ENCODE measurements at places on chromosomes 11 and 22. TPM values are rescaled to one million over a fixed set of nuclear protein-coding genes. Genes with fewer than 3 reads are reported as not detected.

EP300 gene
- 14.9 TPM for total RNA-seq

CSTF3 gene
- 43.6 TPM for total RNA-seq

NEFH gene
- not detected for total RNA-seq

SYNGR1 gene
- not detected for total RNA-seq

TEX12 gene
- total RNA-seq: not detected

ARHGEF17 gene
- 10.7 TPM for total RNA-seq

SLC25A18 gene
- total RNA-seq: 0.86 TPM

C22orf31 gene
- not detected for total RNA-seq

DRD2 gene
- total RNA-seq: not detected

CFAP300 gene
- not detected for total RNA-seq

RIC3 gene
- total RNA-seq: not detected

SLC29A2 gene
- total RNA-seq: 0.66 TPM

CABP4 gene
- not detected for total RNA-seq

AMOTL1 gene
- total RNA-seq: 0.20 TPM

MMP13 gene
- not detected for total RNA-seq

LRRC55 gene
- not detected for total RNA-seq

THYN1 gene
- total RNA-seq: 87.6 TPM

SMIM35 gene
- not detected for total RNA-seq

NRGN gene
- not detected for total RNA-seq

GUCD1 gene
- total RNA-seq: 125 TPM

KCNJ4 gene
- total RNA-seq: not detected

All from HepG2 (cell line).